ENCODE measurements at places on chromosomes 6 and 20.

- no peak for DNase-seq
Measured at GRCh38 chr20:51409192-51409880, 133.2 kb downstream of the NFATC2 start.

DNA sequence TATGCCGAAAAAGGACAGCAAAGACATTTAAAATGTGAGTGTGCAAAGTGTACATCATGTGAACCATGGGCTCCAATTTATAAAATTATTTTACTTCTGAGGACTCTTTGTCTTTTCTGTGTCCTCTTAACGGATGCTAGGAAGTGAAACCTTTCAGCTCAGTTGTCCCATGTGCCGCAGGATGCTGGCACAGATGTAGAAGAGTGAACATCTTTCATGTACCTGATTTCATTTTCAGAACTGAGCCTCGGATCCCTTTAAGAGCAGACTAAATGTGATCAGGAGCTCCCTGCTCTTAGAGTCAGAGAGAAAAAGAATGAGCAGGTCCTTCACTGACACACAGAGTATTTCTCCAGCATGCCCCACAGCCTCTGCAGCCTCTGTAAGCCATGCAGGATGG, 27.6 kb upstream of the FUCA2 start:
- DNase-seq: no peak

DNA sequence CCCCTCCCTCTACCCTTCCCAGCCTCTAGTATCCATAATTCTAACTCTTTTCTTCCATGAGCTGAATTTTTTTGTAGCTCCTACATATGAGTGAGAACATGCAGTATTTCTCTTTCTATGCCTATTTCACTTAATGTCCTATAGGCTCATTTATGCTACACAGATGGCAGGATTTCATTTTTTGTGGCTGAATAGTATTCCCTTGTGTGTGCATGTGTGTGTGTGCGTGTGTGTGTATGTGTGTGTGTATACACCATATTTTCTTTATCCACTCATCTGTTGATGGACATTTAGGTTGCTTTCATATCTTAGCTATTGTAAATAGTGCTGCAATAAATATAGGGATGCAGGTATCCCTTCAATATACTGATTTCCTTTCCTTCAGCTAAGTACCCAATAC, 101.0 kb downstream of the ADAT2 start:
- DNase-seq: no peak

DNA sequence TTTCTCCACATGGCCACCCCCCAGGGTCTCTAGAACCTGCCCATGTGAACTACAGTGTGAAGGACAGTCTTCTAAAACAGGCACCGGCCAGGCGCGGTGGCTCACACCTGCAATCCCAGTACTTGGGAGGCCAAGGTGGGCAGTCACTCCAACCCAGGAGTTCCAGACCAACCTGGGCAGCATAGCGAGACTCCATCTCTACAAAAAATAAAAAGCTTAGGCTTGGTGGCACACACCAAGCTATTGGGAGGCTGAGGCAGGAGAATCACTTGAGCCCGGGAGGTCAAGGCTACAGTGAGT, 13.7 kb downstream of the ACSS1 start:
- DNase-seq: no peak

DNA sequence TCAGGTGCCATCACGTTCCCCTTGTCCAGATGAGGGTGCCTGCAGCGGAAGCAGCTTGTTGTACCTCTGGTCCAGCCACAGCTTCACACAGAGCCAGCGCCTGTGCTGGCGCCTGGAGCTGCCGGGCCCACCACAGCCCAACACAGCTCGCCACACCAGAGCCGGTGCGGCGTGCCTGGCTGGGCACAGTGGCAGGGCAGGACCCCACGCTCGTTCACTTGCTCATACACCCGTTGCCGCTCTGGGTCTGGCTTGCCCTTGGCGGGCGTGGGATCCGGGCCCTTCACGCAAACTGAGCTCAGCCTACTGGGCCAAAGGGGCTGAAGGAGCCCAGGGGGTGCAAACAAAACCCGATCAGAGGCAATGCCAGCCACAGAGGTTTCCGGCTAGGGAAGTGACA, 492.5 kb upstream of the MANEA start:
- DNase-seq: no peak

DNA sequence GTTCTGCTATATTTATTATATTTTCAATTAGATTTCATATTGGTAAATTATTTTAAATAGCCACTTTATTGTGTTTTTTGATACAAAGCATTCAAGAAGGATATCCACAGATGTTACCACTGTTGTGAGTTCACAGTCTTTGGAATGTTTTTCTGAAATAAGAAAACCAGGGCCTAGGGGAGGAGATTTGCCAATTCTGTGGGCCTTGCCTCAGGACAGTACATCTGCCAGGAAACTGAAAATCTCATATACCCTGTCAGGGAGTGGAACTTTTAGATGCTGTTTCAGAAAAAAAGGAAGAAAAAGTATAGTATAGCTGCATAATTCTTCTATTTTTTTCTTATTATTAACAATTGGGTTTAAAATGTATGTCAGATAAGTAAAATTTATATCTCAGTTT, 995.9 kb upstream of the ADGRB3 start:
- DNase-seq: no peak

GRCh38 chr6:110635096-110635495, 158.7 kb upstream of the SLC22A16 start:
- no peak for DNase-seq

- no peak for DNase-seq
Measured at GRCh38 chr6:61203966-61204496, 1082.0 kb downstream of the KHDRBS2 start.

- no peak for DNase-seq
Measured at GRCh38 chr6:84669945-84670344, 94.5 kb downstream of the TBX18 start.

- no peak for DNase-seq
Measured at GRCh38 chr6:145813285-145814034, 1.1 kb downstream of the FBXO30 start.

- DNase-seq: no peak
Measured at GRCh38 chr6:138560130-138560860, 61.0 kb upstream of the NHSL1 start.

DNA sequence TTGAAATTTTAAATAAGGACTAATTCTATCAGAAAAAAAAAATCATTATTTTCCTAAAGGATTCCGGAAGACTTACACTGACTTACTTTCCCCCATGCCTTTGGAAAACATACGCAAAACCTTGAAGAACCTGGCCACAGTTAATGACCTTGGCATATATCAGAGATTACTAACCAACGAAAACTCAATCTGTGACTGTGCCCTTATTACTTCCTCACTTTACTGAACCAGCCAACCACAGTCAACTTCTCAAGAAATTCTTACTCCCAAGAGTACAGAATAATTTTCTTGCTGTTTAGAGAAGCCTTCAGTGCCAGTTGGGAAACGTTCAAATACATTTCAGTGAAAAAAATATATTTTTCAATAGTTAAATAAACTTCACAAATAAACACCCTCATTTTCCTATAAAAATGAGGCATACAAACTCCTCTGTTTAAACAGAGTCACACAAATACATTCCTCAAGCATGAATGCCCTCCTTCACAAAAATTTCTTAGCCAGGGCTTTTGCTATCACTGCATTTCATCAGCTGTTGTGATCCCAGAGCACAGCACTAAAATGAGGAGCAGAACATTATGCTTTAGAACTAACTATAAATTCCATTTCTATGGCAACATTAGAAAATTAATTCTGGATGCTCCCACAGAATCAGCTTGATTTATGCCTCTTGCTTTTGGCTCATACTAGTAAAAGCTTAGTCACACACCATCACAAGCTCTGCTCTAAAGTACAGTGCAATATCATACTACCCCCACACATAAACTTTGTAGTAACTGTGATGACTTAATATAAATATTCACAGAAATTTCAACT, 117.6 kb downstream of the DST start:
- DNase-seq: no peak

DNA sequence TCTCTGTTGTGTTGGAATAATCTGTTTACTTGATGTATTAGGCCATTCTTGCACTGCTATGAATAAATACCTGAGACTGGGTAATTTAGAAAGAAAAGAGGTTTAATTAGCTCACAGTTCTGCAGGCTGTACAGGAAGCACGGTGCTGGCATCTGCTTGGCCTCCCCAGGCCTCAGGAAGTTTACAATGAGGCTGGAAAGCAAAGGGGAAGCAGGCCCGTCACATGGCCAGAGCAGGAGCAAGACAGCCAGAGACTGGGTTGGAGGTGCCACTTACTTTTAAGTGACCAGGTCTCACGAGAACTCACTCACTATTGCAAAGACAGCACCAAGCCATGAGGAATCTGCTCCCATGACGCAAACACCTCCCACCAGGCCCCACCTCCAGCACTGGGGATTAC, 50.6 kb upstream of the FUCA2 start:
- DNase-seq: no peak

DNA sequence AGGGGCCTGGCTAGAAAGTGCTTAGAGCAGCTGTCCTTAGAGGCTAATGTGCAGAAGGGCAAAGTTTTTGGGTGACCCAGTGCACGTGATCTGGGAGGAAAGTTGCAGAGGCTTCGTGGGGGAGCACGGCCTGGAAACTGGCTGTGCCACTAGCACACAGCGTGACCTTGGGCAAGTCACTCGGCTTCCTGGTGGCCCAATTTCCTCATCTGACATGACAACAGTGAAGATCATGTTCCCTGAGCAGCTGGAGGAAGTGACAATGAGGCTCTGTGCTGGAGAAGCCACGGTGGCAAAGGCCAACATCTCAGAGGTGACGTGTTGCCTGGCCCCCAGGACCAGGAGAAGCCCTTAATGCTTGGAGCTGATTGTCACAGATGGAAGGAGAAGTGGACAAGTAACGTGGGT, 99.5 kb downstream of the FOXC1 start:
- DNase-seq: no peak

- no peak for DNase-seq
Measured at GRCh38 chr6:170276369-170277057, 14.4 kb downstream of the DLL1 start.

DNA sequence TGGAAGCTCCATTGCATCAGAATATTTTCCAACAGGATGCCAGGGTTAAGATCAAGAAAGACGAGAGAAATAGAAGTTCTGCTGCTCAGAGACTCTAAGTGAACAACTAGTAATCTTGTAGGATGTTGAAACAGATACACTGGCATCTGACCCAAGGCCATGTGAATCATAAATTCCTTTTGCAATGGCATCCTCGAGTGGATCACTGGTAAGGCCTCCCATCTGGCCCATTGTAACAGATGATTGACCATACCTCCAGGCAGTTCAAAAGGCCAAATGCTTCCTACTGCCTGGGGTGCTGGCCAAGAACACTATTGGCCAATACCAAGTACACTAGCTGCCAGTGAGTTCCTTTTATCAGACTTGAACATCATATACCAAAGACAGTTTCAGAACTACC, 9.9 kb upstream of the SLC17A3 start:
- DNase-seq: no peak

DNA sequence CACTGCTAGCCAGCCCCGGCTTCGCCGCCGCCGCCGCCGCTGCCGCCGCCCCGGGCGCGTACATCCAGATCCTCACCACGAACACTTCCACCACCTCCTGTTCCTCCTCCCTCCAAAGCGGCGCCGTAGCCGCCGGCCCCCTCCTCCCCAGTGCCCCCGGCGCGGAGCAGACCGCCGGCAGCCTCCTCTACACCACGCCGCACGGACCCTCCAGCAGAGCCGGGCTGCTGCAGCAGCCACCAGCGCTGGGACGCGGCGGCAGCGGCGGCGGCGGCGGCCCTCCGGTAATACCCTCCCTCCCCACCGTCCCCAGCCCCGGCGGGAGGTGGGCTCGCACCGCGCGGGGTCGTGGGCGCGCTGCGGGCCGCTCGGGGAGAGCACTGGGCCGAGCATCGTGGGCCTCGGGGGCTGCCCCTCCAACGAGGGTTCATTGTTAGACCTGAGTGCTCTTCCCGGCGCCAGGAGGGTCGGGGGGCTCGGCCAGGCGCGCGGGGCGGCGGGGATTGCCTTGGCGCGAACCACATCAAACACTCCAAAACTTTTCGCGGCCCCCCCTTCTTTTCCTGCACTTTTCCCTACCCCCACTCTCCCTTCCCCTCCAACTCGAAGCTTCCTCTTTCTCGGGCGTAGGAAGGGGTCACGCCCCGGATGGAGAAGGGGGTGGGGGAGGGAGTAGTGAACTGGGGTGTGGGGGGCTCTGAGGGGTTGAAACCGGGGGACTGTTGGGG, 827 bp downstream of the E2F3 start:
- no peak for DNase-seq

DNA sequence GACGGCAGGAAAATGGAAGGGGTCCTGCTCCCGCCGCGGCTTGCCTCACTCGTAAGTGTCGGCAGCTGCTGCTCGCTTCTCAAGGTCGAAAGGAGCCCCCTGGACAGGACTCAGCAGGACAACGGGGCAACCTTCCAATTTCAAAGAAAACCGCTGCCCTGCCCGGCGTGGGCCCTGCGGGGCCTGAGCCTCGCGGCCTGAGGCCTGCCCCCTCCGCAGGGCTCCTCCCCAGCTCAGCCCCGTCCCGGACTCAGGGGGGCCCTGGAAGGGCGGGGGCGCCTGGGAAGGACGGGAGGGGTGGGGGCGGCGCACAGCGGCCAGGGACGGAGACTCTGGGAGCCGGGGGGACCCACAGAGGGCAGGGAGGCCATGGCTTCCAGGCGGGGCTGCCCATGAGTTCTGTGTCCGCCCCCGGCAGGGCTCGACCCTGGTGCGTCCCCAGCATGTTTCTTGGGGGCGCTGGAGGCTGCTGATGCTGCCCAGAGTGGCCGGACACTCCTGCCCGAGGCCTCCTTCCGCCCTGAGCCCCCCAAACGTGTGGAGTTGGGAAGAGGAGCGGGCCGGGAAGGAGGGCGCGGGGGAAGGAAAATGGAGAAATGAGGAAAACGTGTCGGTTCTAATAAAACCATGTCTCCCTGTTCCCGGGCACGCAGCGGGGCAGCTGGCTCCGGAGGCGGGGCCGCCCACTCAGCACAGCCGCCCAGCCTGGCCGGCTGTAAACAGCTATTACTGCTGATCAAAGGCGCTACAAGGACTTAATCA, 114.6 kb downstream of the DLL1 start:
- no peak for DNase-seq

- no peak for DNase-seq
Measured at GRCh38 chr6:35220711-35221110, 7.0 kb downstream of the SCUBE3 start.

DNA sequence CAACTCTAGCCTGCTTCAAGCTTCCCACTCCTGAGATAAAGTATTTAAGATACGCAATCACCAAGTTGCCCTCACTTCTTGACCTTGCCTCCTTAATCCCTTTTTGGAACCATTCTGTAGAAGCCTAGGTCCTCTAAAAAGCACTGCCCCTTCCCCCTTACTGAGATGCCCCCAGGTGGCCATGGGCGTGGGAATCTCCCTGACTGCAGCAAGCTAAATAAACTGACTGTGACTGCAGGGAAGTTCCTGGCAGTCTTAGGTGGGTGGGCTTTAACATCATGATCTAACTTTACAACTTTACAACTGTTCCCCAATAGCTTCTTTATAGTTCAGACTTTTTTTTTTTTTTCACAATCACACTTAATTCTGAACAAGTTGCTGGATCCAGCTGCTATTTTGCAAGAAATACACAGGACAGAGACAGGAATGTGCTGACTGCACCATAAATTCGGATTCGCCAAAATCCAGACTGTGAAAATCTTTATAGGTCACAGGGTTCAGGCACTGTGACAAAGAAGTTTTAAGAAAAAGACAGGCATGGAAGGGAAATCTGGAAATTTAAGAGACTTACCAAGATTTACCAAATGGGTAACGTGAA, 344.2 kb upstream of the SULF2 start:
- no peak for DNase-seq
